ENCODE measurements at places on chromosomes 5 and 9. TPM values are rescaled to one million over a fixed set of nuclear protein-coding genes. Genes with fewer than 3 reads are reported as not detected.

The KLHL3 gene
- 0.44 TPM for total RNA-seq

The TRIM36 gene
- 1.8 TPM for total RNA-seq

The TMEM252 gene
- not detected for total RNA-seq

The VLDLR gene
- 23.6 TPM for total RNA-seq

The DAPK1 gene
- total RNA-seq, result 20.9 TPM

The CAVIN4 gene
- total RNA-seq, result 0.29 TPM

The KIF4B gene
- total RNA-seq, result 0.06 TPM

The C9orf72 gene
- 3.4 TPM for total RNA-seq

The SH3RF2 gene
- 2.4 TPM for total RNA-seq

The GHR gene
- total RNA-seq, result 0.03 TPM

The MELK gene
- 78.0 TPM for total RNA-seq

The ARSI gene
- total RNA-seq, result 34.3 TPM

The MARCOL gene
- total RNA-seq, result not detected

The SMIM15 gene
- 73.9 TPM for total RNA-seq

The PDGFRB gene
- total RNA-seq, result 0.74 TPM

The TAF11L10 gene
- not detected for total RNA-seq

The ZFP2 gene
- total RNA-seq, result 0.06 TPM

The FLT4 gene
- 4.4 TPM for total RNA-seq

The GNA14 gene
- total RNA-seq, result not detected

The SREK1IP1 gene
- total RNA-seq, result 8.1 TPM

The SPATA31C1 gene
- not detected for total RNA-seq

The NRG2 gene
- 1.8 TPM for total RNA-seq

The APBA1 gene
- total RNA-seq, result 0.16 TPM

The IL5 gene
- not detected for total RNA-seq

The FUBP3 gene
- 46.6 TPM for total RNA-seq

The AFAP1L1 gene
- total RNA-seq, result 12.0 TPM

The CDH9 gene
- total RNA-seq, result not detected

The PLAC8L1 gene
- 0.31 TPM for total RNA-seq

The SLC1A1 gene
- 1.3 TPM for total RNA-seq

The CCDC112 gene
- 6.5 TPM for total RNA-seq

The ADGRV1 gene
- 0.56 TPM for total RNA-seq

The TOR1B gene
- total RNA-seq, result 26.7 TPM

The PCDHGB2 gene
- total RNA-seq, result not detected

The PCDHGA2 gene
- 0.62 TPM for total RNA-seq

The RGS7BP gene
- not detected for total RNA-seq

The FOXD1 gene
- 12.8 TPM for total RNA-seq

The PRELID2 gene
- total RNA-seq, result 7.8 TPM

The ADGRD2 gene
- total RNA-seq, result not detected

The LHX3 gene
- 0.10 TPM for total RNA-seq

The ANKRD31 gene
- total RNA-seq, result 0.05 TPM

The GDA gene
- 1.2 TPM for total RNA-seq

The IL9 gene
- not detected for total RNA-seq

The SOHLH1 gene
- total RNA-seq, result 0.12 TPM

The TAF11L5 gene
- not detected for total RNA-seq

The DRD1 gene
- total RNA-seq, result 0.13 TPM

The SGTB gene
- total RNA-seq, result 5.6 TPM

The LEAP2 gene
- total RNA-seq, result 0.62 TPM

The NDUFS6 gene
- total RNA-seq, result 112 TPM

The HTR1A gene
- total RNA-seq, result not detected

The ECSCR gene
- not detected for total RNA-seq

The SLC6A18 gene
- total RNA-seq, result not detected

The DDX4 gene
- not detected for total RNA-seq

The ROR2 gene
- total RNA-seq, result 1.3 TPM

Data from A549 treated with Hydrocortisone at 1 μM for 4 hours (cell line).